WTC11 (cell line): ENCODE measurements at places on chromosomes 16 and 17.

GRCh38 chr16:2398520-2398919, 30.7 kb upstream of the CCNF start:
- no peak for DNase-seq

DNA sequence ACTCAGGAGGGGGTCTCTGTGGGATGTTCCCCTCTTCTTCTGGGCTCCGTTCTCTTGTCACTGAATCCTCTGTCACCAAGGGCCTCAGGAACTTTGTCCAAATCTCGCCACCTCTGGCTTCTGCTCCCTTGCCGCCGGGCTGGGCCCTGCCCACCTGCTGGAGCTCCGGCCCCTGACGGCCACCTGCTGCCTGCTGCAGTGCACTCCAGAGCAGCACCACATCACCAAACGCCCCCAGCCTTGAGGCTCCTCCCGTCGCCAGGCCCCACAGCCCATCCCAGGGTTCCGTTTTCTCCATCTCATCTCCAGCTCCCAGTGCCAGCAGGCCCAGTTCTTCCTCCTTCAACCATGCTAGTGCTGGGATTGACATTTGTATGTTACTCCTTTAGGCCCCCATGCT, 43.6 kb downstream of the FOXL1 start:
- DNase-seq, result no peak

GRCh38 chr17:549177-550040, 165.2 kb downstream of the VPS53 start:
- DNase-seq, result no peak

DNA sequence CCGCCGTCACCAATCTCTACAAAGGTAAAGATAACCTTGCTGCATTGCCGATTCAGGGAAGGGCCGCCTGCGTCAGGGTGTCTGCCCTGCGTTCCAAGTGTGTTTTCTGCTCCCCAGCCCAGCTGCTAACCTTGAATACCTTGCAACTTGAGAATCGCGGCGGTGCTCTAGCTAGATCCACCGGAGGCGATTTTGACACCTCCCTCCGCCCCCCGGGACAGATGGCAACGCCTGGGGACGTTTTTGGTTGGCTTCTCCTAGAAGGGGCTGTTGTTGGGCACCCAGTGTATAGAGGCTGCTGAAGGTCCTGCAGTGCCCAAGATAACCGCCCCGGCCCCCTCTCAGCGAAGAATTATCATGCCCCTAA, 1.5 kb downstream of the HAPSTR1 start:
- DNase-seq, result peak; percentile 42

DNA sequence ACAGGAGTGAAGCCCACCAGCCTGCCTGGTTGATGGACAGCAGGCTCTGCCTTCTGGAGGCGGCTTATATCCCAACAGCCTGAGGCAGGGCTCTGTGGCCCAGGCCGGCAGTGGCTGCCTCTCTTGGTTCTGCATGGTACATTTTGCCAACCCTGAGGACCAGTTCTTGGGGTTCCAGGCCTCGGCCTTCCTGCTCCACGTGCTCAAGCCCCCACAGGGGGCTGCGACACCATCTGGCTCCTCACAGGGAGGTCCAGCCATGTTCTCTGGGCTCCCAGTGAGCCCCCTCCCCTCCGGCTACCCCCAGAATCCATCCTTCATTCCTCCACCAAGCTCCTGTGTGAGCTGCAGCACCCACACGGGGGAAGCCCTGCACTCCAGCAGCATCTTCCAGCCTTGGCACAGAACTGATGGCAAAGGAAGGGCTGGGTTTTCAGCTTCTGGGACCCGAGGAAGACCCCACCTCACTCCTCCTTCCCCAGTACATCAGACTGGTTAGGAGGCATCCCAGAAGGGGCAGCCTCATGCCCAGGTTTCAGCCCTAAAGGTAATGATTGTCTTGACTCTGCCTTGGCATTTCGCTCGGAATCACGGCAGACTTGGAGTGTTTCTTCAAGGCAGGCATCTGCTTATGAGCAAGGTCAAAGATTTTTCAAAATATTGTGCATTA, 231.2 kb downstream of the CPPED1 start:
- DNase-seq, result no peak

GRCh38 chr17:74686761-74687160, 26.0 kb downstream of the CD300LF start:
- no peak for DNase-seq

DNA sequence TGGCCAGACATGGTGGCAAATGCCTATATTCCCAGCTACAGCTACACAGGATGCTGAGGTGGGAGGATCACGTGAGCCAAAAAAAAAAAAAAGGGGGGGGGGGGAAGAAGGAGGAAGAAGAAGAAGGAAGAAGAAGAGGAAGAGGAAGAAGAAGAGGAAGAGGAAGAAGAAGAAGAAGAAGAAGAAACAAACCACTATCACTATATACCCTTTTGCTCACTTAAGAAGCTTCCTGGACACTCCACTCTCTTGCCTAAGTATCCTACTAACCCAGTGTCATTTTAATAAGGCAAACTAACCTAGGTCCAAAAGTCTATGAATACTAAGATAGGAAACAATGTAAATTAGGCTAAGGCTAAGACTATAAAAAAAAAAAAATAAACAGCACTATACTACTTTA, 54.8 kb downstream of the GPATCH8 start:
- no peak for DNase-seq

- no peak for DNase-seq
Measured at GRCh38 chr17:18300725-18301480, 13.9 kb downstream of the TOP3A start.

GRCh38 chr16:79171931-79172705, 428.4 kb downstream of the MAF start:
- DNase-seq, result no peak

GRCh38 chr17:15220785-15221184, 44.3 kb downstream of the PMP22 start:
- DNase-seq, result no peak

DNA sequence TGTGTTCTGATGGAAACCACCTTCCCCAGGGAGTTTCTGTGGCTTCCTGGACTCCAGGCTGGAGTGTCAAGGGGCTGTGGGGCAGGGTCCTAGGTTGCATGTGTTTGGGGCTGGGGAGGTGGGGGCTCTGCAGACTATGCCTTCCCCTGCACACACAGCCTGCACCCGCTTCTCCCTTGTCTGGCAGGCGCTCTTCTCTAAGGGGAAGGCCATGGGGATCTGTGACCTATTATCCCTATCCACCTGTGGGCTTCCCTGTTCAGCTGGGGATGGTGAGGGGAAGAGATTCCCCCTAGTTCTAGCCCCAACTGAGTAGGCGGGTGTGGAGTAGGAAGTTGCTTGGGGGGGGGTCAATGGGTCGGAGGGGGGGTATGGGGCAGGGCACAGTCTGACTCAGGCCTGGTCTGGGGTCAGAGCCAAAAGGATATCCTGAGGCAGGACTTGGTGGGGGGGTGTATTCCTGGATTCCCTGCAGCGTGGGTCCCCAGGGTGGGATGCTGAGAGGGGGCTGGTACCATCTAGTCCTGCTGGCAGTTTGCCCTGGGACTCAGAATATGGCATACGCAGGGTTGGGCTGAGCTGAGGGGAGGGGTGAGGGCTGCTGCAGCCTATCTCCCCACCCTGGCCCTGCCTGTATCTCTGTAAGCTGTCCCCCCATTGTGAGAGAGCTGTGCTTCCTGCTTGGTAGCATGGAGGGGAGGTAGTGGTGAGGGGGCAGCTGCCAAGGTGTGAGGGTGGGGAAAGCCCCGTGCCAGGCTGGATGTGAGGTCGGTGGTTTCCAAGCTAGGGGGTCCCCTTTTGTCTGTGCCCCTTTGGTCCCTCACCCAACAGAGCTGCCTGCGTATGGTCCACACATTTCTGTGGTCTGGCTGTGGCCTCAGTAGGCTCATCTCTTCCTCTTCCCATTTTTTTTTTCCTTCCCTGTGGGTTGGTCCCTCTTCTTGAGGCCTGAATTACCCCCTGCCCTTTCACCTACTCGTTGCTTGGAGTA, 14.7 kb downstream of the RARA start:
- DNase-seq, result no peak

DNA sequence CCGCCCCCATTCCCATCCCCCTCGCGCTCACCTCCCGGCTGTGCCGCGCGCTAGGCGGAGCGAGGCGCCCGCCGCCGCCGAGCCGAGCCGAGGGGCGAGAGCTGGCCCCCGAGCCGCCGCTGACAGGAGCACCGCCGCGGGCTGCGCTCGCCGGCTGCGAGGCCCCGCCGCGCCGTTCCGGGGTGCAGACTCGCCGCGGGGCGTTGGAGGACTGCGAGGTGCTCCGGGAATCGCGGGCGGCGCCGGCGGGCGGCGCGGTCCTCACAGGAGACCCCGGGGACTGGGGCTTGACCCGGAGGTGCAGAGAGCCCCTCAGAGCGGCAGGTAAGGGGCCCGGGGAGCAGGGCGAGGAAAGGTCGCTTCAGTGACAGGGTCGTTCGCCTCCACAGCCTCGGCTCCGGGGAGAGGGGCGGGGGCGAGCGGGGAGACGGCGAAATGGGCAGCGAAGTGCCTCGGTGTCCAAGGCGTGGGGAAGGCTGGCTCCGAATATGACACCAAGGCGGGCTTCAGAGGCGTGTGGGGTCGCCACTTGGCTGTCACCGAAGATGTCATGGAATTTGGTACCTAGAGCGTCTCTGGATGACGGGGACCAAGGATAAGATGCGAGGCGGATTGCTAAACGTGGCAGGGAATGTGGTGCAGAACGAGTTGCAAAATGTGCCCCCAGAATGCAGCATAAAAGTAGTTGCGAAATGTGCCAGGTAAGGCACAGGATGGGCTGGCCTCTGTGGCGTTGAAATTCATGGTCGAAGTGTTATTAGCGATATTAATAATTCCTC, 580 bp downstream of the TANC2 start:
- DNase-seq, result peak; percentile 44

DNA sequence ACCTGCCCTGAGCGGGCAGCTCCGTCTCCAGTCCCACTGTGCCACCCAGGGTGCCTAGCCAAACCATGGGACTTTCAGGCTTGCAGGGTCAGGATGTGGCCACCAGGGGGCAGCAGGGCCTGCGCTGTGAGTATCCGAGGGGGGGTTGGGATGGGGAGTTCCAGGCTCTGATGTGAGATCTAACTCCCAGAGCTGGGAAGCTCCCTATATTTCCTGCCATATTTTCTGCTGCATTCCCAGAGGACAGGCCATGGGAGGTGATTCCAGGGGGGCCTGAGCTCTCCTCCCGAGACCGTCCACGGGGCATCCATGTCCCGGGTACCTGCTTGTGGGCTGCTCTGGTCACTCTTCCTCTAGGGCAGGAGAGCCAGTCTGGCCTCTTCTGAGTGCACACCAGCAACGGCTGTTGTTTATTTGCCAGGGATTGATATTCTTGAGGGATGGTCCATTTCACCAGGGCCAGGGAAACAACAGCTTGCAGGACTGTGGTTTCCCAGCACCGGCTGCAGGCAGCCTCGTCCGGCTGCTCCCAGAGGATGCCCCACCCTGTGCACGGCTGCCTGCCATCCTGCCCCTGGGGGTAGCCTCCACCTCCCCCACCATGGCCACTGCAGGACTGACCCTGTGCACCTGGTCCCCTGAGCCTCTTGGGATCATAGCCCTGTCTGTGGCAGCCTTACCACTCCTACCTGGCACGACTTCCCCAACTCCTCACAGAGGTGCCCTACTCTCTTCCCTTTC, 1.2 kb downstream of the GPR142 start:
- peak; percentile 79 for DNase-seq

- no peak for DNase-seq
Measured at GRCh38 chr17:17842111-17842876, 5.5 kb upstream of the SREBF1 start.

- DNase-seq, result peak; percentile 40
Measured at GRCh38 chr17:55420776-55421178, 858 bp downstream of the MMD start.
